Fibroblast of skin of abdomen (primary cell): ENCODE measurements at places on chromosomes 5 and 9.
A peak's percentile ranks its signal among the peaks of the same experiment; 100 is the strongest.

DNA sequence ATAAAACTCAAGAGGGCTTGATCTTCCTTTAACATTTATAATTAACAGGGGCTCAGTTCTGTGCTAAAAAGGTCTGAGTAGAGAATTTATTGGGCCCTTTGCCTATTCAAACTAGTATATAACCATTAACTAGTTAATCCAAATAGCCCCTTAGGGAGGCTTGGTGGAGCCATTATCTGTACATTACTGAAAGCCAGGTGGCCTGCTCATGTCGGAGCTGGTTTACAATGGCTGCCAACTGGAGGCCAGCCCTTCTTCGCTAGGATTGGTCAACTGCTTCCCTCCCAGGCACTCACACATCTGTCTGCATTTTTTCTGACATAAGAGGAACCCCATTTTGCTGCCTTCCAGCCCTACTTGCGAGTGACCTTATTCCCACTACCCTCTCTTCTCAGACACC lies 30.4 kb upstream of the NDFIP1 start:
- DNase-seq, result no peak

- DNase-seq, result no peak
Observed at GRCh38 chr9:5382479-5382878, 42.8 kb upstream of the RLN1 start.

- no peak for DNase-seq
Observed at GRCh38 chr9:136615631-136616306, 46.9 kb upstream of the EGFL7 start.

DNA sequence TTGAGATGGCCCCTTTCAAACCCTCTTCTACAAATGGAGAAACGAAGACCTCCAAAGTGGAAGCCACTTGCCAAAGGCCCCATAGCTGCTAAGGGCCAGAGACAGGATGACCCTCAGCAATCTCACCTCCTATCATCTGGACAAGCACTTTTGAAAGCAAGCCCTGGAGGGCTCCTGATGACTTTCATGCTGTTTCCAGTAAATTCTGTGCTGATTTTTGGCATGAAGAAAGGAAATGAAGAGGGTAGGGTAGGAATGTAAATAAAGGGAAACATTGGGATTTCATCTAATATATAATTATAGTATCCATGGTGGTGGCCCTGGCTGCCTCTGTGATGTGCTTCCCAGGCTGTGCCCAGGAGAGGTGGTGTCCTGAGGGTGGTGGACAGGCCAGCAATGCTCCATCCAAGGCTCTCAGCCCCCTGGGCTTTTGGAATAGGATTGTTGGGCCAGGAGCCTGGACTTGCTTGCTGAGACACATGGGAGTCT lies 208.0 kb upstream of the TRIM32 start:
- no peak for DNase-seq

- no peak for DNase-seq
Observed at GRCh38 chr5:114174837-114175236, 187.0 kb upstream of the KCNN2 start.

DNA sequence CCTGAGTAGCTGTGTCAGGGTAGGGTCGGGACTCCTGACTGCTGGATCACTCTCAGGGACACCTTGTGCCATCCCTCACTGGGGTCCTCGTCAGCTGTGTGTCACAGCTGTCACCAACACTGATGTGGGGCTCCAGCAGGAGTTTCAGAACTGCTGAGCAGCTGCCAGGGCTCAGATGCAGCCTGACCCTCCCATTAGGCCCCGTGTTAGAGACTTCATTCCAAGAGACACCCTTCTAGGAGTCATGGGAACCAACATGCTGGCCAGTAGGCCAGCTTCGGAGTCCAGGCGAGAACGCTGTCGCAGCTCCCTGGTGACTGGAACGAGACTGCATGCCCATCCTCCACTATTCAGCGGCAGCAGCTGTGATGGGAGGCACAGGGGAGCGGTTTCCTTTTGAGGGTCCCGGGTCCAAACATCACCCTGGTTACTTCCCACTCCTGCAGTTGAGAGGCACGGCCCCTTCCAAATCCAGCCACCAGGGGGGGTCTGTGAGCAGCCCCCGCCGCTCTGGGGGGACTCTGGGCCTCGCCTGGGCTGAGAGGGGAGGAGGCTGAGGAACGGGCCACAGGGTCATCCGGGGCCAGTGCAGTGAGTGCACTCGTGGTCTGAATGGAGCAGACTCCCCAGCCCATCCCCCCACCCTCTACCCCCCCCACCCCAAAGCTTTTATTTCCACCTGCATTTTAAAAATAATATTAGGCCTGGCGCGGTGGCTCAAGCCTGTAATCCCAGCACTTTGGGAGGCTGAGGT lies 12.6 kb upstream of the TCF7 start:
- peak; percentile 26 for DNase-seq

DNA sequence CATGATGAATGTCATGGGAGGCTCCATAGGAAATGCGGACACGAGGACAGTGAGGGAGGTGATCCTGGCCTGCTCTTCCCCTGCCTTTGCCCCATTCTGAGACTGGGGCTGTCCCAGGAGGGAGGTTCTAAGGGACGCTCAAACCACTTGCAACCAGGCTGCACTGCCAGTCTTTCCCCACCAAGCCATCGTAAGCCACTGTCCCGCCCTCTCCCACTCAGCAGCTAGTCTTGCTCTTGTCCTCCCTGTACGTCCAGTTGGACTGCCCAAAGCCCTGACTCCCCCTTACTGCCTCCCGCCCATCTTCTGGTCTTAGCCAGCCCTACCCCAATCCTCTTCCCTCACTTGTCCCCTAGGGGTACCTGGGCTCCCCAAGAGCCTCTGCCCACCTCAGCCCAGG lies 115.7 kb downstream of the FSTL4 start:
- DNase-seq, result no peak

- DNase-seq, result no peak
Observed at GRCh38 chr5:132026516-132027008, 15.1 kb upstream of the ACSL6 start.

DNA sequence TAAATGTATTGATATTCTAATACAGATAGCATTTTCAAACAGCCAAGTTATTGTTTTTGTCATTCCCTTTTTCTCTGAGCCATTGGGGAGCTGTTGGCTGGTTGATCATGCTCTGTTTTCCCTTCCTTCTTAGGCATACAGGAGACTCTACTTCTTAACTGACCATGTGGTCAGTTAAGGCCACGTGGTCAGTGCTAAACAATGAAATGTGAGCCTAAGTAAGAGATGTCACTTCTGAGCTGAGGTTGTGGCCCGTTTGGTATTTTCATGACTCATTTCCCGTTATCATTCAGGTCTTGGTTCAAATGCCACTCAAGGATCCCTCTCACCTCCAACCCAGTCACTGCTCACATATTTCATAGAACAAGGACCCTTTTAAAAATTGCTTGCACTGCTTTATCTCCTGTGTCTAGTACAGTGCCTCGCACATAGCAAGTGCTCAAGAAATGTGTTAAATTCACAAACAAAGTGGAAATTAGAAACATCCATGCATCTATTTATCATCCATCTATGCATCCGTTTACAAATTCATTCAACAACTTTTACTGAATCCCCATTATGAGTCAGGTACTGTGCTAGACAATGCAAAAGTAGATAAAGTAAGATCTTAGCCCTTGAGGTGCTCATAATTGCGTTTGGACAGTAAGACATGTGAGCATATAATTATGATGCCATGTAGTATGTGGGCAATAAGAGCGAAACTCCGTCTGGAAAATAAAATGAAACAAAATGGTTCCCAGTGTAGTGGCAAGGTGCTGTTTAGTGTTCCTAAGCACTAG lies 50.7 kb downstream of the ARRDC3 start:
- peak; percentile 42 for DNase-seq

GRCh38 chr5:147223948-147224791 lies 10.7 kb upstream of the STK32A start:
- peak; percentile 29 for DNase-seq

DNA sequence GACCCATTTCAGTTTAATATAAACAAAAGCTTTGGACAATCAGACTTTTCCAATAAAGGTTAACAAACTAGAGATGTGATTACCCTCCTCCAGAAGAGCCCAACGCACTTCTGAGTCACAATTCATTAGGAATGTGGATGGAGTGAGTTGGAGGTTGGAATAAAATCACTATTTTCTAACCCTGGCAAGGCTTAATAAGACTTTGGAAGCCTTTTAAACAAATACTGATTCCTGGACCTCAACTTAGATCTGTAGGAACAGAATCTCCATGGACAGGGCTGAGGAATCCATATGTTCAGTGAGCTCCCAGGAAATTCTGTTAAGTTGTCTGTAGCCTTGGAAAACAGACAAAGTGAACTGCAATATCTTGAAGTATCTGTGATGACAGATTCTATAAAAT lies 233.5 kb upstream of the ELL2 start:
- DNase-seq, result peak; percentile 63

- DNase-seq, result peak; percentile 35
Observed at GRCh38 chr5:149838881-149839739, 105.5 kb downstream of the PDE6A start.

GRCh38 chr5:148615644-148616275 lies 38.6 kb downstream of the HTR4 start:
- no peak for DNase-seq

GRCh38 chr9:38620483-38621433 lies at the start of gene ANKRD18A:
ANKRD18A (minus strand) TSS chr9:38620596; CDS start chr9:38620285, 311 bp downstream.
- peak; percentile 50 for DNase-seq

- DNase-seq, result no peak
Observed at GRCh38 chr5:142316681-142317080, 8.1 kb downstream of the SPRY4 start.

DNA sequence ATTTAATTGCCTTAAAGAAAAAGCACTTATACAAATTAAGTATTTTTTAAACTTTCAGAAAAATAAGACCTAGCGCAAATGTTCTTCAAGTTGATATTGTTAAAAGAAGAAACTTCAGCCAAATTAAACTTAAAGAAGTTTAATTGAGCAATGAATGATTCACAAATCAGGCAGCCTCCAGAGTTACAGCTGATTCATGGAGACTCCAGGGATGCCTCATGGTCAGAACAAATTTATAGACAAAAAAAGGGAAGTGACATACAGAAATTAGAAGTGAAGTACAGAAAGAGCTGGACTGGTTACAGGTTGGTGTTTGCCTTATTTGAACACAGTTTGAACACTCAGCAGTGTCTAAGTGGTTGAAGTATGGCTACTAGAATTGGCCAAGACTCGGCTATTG lies 60.3 kb downstream of the CDKN2A start:
- peak; percentile 41 for DNase-seq

DNA sequence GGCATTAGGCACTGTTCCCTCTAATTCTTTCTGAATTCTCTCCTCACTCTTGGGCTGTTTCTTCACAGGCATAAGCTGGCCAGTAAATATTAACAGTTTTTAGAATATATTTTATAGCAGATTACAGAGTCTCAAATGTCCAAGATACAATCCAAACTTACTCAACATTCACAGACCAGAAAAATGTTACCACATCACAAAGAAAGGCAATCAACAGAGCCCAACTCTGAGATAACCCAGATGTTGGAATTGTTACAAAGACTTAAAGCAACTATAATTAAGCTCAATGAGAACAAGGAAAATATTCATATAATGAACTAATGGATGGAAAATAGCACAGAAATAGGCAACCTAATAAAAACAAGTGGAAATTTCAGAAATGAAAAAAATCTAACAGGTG lies 401.1 kb upstream of the RGMB start:
- no peak for DNase-seq

- no peak for DNase-seq
Observed at GRCh38 chr5:169270827-169271226, 30.1 kb downstream of the SLIT3 start.

- DNase-seq, result peak; percentile 28
Observed at GRCh38 chr5:164048359-164048926, 543.0 kb downstream of the MAT2B start.

DNA sequence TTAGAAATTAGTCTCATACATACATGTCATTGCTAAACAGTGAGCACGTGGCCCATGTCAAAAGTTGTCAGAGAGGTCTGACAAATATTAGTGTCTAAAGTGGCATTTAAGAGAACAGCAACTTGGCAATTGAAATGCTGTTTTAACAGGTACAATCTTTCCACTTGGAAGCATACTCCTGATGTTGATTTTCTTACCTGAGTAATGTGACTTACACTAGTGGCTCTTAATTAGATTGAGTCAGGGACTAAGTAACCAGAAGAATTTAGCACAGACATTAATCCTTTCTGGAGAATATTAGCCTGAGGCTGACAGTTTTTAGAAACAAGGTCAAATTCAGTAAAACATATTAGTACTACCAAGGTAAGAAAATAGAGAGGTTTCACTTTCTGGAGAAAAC lies 357.0 kb upstream of the ZNF608 start:
- DNase-seq, result no peak

DNA sequence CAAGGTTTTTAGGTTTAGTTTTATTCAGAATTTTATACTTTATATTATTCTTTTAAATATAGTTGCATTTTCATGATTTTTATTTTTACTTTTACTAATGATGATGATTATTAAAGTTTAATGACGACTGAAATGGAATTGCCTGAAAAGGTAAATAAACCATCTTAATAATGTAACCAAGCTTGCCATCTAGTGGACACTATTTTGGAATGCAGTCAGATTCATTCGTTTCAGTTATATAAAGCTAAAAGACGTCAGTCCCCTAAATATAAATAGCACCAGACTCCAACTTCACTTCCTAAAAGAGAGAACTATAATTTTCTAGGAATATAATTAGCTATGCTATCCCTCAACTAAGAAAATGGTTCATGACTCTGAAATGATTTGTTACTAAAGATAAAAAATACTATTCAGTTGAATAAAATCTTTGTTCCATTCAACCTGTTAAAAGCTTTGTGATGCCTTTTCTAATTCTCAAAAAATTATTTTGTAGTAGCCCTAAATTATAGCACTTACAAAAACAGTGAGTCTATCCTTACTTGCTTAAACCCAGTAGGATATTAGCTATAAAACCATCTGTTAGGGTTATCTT lies 19.9 kb downstream of the ABITRAM start:
- peak; percentile 44 for DNase-seq

DNA sequence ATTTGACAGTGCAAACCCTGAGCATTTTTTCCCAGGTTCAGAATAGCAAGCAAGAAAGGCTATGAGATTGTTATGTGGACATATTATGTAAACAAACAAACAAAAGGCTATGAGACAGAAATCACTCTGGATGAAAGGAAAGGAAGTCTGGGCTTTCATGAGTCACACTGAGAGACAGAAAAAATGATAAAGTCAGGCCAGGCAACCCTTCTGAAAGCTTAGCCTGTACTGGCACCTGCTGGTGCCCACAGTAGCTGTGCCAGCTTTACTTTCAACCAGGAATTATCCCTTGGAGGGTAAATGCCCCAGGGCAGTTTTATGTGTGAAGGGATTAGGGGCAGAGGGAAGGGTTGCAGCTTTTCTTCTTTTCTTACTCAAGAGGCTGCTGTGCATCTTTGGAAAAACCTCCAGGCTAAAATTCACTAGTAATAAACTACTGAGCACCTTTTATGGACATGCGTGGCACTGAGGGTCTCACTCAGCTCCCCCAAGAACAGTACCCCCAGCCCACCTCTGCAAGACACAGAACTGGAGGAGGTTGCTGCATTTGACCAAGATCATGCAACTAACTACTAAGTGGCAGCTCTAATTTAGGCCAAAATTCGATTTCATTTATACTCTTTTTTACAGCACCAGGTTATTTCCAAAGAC lies 41.7 kb downstream of the ACTL7B start:
- peak; percentile 33 for DNase-seq

DNA sequence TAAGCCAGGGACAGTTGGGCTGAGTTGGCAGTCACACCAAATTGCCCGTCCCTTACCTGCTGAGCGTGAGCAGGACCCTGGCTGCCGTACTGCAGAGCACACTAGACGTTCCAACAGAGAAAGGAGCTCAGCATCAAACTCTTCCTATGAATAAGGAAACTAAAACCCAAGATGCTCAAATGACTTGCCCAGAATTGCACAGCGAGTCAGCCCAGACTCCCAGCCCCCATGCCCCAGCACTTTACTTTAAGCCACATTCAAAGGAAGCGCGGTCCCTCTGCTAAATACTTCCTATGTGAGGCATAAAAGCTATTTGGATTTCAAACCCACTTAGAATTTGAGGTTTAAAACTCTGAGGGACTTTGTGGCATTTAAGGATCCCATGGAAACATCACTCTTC lies 23.9 kb downstream of the PAX5 start:
- no peak for DNase-seq
